ENCODE measurements at places on chromosomes 5 and 9. TPM values are rescaled to one million over a fixed set of nuclear protein-coding genes. Genes with fewer than 3 reads are reported as not detected.

The SHROOM1 gene
- 17.3 TPM for total RNA-seq

The NIM1K gene
- 4.8 TPM for total RNA-seq

The TYRP1 gene
- 5.8 TPM for total RNA-seq

The TOMM5 gene
- 59.5 TPM for total RNA-seq

- no peak overlapping the region for H3K27ac ChIP-seq
- H3K4me3 ChIP-seq = no peak overlapping the region
- no peak for DNase-seq
- H3K36me3 ChIP-seq = peaks cover 3% of the 10 kb centered on the region
- no peaks in the 10 kb centered on the region for H3K27me3 ChIP-seq
- H3K4me1 ChIP-seq = peaks cover 7% of the 10 kb centered on the region
Observed at GRCh38 chr9:91403665-91404543, 19.7 kb downstream of the NFIL3 start.

- no peak overlapping the region for H3K4me3 ChIP-seq
- DNase-seq = no peak
- no peak overlapping the region for H3K27ac ChIP-seq
- no peaks in the 10 kb centered on the region for H3K4me1 ChIP-seq
- no peaks in the 10 kb centered on the region for H3K27me3 ChIP-seq
Observed at GRCh38 chr5:78961743-78962142, 23.4 kb downstream of the ARSB start.
